Keratinocyte (primary cell): ENCODE measurements at places on chromosomes 1 and 21.

GRCh38 chr1:110650609-110651008, 24.1 kb downstream of the KCNA3 start:
- DNase-seq: no peak

GRCh38 chr1:32619701-32620485, 30.5 kb downstream of the ZBTB8OS start:
- DNase-seq: no peak

GRCh38 chr1:80825067-80825466, 975.7 kb upstream of the ADGRL2 start:
- DNase-seq: no peak

DNA sequence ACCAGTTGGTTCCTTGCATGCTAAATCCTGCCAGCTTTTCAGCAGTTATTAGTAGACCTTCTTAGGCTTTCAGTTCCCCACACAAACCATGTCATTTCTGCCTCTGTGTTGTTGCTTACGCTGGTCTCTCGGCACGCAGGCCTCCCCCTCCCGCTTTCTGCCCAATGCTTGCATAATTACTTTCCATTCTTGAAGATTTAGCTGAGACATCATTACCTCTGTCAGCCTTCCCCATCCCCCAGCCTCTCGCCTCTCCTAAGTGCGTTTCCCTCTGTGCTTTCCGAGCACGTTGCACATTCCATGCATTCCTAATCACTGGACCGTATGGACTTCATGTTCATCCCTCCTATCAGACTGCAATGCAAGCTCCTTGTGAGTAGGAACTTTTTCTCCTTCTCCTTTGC, 26.8 kb downstream of the TSHB start:
- no peak for DNase-seq

GRCh38 chr21:45219517-45219916, 68.2 kb downstream of the POFUT2 start:
- DNase-seq: no peak

- DNase-seq: no peak
Observed at GRCh38 chr1:42979896-42980800, 21.5 kb upstream of the SLC2A1 start.

- no peak for DNase-seq
Observed at GRCh38 chr1:68228851-68229250, 3.5 kb downstream of the WLS start.

DNA sequence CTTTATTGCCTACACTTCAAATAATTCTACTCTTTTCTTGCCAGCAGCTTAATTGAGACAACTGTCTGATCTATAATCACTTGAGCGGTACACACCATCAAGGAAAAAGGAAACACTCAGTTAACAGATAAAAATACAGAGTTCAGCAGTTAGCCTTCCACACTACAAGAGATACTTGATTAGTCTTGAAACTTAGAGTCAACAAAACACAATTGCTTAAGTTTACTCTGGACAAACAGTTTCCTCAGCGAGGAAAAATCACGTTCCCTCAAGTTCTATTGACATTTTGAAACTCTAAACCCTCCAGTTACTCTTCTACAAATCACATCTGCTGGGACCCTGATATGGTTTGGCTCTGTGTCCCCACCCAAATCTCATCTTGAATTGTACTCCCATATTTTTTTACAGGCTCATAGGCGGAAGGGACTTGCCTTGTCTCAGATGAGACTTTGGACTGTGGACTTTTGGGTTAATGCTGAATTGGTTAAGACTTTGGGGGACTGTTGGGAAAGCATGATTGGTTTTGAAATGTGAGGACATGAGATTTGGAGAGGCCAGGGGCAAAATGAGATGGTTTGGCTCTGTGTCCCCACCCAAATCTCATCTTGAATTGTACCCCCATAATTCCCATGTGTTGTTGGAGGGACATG, 140.4 kb downstream of the CDC7 start:
- DNase-seq: no peak

- no peak for DNase-seq
Observed at GRCh38 chr1:224149709-224150108, 33.3 kb upstream of the DEGS1 start.

DNA sequence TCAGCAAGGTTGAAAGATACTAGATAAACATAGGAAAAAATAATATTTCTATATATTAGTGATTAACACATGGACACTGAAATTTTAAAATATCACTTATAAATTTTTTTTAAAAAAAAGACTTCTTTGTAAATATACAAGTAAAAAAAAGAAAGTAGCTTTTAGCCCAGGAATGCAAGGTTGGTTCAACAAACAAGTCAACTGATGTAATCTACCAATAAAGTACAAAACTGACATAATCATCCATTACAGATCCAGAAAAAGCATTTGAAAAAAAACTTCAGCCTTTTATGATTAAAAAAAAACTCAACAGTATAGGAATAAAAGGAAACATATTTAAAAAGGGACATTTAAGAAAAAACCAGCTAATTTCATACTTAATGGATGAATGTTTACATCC, 48.4 kb downstream of the TRMT1L start:
- no peak for DNase-seq

DNA sequence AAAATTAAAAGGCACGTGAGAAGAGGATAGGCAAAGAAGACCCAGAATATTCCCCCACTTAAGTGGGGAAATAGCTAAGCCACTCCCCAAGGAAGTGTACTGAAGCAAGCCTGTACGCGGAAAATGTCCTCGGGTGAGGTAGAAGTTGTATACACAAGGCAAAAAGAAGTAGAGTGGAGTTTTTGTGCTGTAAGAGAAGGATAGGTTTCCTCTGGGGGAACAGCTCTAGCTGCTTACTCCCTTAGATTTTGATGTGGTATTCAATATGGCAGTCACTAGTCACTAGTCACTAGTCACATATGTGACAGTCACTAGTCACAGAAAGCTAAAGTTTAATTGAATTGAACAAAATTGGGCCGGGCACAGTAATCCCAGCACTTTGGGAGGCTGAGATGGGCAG, 7.6 kb downstream of the TXNIP start:
- no peak for DNase-seq

- DNase-seq: no peak
Observed at GRCh38 chr1:62221171-62221570, 26.5 kb downstream of the L1TD1 start.

- DNase-seq: no peak
Observed at GRCh38 chr21:29786496-29787360, 153.1 kb downstream of the GRIK1 start.

- no peak for DNase-seq
Observed at GRCh38 chr1:116765962-116766361, 11.7 kb downstream of the CD2 start.
